ENCODE measurements at places on chromosomes 2 and 18. TPM values are rescaled to one million over a fixed set of nuclear protein-coding genes. Genes with fewer than 3 reads are reported as not detected.

DNA sequence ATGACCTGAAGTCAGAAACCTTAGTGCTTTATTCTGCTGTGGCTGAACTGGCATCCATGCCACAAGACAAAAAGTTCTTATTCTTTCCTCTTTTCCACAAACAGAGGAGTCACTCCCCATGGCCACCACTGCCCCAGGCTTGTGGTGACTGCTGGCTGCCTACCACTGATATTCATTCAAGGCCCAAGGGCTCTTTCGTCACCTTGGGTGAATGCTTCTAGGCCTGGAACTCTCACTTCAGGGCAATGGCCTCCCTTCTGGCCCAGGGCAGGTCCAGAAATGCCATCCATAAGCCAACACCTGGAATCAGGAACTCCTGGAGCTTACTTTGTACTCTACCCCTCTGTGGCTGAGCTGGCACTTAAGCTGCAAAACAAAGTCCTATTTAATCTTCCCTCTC lies 109.8 kb downstream of the NAT8 start:
- DNase-seq: no peak

Gene CDH7
- total RNA-seq: not detected

GRCh38 chr18:58619596-58619930 lies 9.3 kb downstream of the ALPK2 start:
- no peak for DNase-seq

- DNase-seq: no peak
These were observed 254.6 kb upstream of the ATP5MC3 start for GRCh38 chr2:175436076-175436475.

DNA sequence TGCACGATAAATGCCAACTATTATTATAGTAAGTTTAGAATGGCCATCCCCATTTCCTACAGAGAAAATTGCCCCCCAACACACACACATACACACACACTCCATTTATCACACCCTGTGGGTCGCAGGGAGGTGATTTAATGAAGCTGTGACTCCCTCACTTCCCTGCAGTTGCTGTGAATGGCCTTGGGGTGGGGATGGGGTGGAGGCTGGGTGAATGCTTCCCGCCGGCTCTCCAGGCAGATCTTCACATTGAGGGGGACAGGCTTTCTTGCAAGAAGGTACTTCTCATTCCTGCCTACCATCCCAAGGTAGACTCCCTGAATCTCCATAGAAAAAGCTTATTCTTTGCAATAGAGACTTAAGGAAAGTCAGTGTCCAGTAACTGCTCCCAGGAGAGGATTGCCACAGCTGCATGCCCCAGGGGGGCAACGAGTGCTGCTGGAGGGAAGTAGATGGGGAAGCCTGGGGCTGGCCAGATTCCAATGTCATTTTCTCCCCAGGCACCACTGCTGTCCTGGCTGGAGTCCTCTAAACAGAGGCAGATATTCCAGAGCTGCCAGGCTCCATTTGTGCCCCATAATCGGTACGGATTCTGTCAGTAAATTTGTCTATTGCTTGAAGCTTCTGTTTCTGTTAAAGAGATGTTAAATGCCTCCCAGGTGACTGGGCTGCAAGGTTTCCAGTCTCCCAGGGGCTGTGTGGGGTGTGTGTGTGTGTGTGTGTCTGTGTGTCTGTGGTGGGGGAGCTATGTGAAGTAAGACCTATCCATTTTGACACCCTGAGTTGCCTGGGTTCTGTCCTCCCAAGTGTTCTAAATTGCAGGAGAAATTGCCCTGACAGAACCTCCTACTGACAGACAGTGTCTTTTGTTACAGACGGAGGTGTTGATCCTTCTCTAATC lies 265.5 kb downstream of the SRBD1 start:
- no peak for DNase-seq
